ENCODE measurements at places on chromosomes 5 and 9. TPM values are rescaled to one million over a fixed set of nuclear protein-coding genes. Genes with fewer than 3 reads are reported as not detected.

FOXI1 gene
- not detected for total RNA-seq

BAAT gene
- total RNA-seq = 0.31 TPM

CAMK2A gene
- total RNA-seq = 14.0 TPM

ARID3C gene
- not detected for total RNA-seq

PCDHGB1 gene
- 7.8 TPM for total RNA-seq

QRFP gene
- total RNA-seq = not detected

CEL gene
- not detected for total RNA-seq

ALDH1B1 gene
- total RNA-seq = 11.9 TPM

CDK9 gene
- total RNA-seq = 45.1 TPM

SUSD1 gene
- total RNA-seq = 44.1 TPM

RAD17 gene
- 32.1 TPM for total RNA-seq

GFI1B gene
- not detected for total RNA-seq

IFNA2 gene
- not detected for total RNA-seq

APBA1 gene
- 29.0 TPM for total RNA-seq

JADE2 gene
- total RNA-seq = 3.7 TPM

HSPA4 gene
- 129 TPM for total RNA-seq

KCNV2 gene
- not detected for total RNA-seq

ADCY2 gene
- 13.4 TPM for total RNA-seq

ITGA1 gene
- total RNA-seq = 7.2 TPM

GRXCR2 gene
- not detected for total RNA-seq

MRRF gene
- total RNA-seq = 26.2 TPM
